ENCODE measurements at places on chromosomes 7 and 10.

GRCh38 chr10:65581426-65582026 lies 1344.3 kb upstream of the LRRTM3 start:
- no peak for DNase-seq

- DNase-seq, result no peak
Measured at GRCh38 chr10:100158044-100158805, 27.6 kb downstream of the ERLIN1 start.

DNA sequence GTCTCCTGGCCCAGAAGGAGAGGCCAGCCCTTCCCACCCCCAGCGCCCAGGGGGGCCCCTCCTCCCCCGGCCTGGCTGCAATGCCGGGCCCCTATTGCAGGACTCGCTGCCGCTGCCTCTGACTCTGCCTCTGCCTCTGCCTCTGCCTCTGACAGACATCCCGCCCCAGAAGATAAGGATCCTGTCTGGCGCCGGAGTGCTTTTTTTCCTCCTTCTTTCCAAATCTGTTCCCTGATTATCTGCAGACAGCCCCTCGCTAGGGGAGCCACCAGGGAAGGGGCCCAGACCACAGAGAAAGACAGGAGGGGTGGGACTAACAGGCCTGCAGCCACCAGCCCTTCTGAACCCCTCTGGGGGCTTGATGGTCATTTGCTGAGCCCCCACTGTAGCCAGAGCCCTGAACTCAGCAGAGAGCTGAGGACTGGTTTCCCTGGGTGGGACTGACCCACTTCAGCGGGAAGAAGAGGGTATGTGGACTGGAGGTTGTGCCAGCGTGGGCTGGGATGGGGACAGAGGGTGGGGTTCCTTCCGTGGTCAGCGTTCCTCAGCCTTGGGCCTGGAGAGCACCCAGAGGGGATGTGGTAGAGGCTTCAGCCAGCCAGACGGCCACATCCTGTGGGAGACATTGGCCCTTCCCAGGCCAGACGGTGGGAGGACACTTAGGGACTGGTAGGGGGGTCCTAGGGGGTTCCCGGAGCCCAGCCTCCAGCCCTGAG lies 22.8 kb downstream of the UNC5B start:
- no peak for DNase-seq

- no peak for DNase-seq
Measured at GRCh38 chr10:80110986-80111385, 21.5 kb upstream of the PLAC9 start.

DNA sequence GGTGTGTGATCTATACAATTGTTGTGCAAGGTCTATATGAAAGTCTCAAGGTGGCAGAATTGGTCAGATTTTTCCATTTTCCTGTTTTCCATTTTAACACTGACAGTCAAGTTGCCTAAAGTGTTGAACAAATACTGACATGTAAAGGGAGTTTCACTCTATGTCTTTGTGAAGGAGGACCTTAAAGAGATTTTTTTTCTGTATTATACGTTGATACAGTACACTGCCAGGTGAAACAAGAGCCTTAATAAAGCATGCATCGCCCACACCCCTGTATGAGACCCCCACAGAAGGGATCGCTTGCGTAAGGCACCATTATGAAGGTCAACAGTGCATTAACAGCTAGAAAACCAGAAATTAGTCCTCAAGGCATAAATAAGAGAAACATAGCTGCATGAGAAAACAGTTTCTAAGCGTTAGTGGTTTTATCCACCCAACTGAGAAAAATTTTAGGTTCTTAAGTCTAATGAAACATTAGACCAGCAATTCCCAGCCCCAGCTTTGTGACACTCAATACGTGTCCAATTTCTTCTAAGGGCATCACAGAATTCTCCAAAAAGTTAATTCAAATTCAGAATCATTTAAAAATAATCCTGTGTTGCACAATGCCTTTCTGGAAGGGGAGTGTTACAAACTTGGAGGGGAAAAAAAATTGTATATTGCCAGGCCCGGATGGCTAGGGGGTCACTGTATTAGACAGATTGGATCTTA lies 6.9 kb downstream of the KLF6 start:
- DNase-seq, result no peak

- no peak for DNase-seq
Measured at GRCh38 chr10:623477-624311, 65.8 kb downstream of the DIP2C start.

DNA sequence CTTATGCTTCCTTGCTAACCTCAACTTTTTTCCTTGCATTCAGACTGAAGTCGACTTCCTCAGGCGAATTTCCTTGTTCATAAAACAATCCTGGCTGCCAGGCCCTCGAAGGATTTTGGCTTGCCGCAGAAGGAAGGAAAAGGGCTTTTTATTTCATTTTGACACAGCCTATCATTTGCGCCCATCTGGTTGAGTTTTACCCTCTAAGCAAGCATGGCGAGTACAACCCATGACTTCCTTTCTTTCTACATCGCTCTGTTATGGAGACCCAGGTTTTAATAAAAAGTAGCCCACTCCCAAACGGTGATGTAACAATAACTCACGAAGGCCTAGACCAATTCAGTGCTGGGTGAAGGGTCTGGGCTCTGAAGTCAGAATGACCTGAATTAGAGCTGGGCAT lies 109.3 kb downstream of the PRPF18 start:
- no peak for DNase-seq

- no peak for DNase-seq
Measured at GRCh38 chr7:29449569-29450260, 113.9 kb upstream of the PRR15 start.

GRCh38 chr10:110277591-110277990 lies 27.1 kb downstream of the SMNDC1 start:
- no peak for DNase-seq

- no peak for DNase-seq
Measured at GRCh38 chr10:72881291-72881690, 12.2 kb upstream of the OIT3 start.

- no peak for DNase-seq
Measured at GRCh38 chr7:69889338-69889975, 291.2 kb downstream of the AUTS2 start.

- no peak for DNase-seq
Measured at GRCh38 chr7:85630904-85631600, 444.2 kb upstream of the SEMA3D start.

DNA sequence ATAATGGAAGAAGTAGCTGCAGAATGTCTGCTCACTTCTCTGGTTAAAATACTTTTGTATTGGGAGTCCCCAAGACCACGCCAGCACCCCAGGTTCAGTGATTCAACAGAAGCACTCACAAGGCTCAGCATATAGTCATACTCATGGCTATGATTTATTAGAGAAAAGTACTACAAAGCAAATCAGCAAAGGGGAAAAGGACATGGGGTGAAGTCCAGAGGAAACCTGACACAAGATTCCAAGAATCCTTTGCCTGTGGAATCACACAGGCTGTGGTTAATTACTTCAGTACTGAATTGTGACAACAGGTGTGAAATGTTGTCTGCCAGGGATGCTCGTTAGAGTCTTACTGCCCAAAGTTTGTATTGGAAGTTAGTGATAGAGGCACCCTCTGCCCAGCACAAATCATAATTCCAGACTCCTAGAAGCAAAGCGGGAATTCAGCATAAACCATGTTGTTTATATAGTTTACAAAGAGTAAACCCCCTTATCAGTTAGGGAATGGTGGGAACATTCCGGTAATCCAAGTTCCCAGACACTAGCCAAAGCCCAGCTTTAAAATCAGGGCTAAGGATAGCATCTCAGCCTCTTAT lies 79.4 kb downstream of the HYCC1 start:
- DNase-seq, result no peak

GRCh38 chr10:97659589-97659988 lies 19.1 kb downstream of the PI4K2A start:
- no peak for DNase-seq

DNA sequence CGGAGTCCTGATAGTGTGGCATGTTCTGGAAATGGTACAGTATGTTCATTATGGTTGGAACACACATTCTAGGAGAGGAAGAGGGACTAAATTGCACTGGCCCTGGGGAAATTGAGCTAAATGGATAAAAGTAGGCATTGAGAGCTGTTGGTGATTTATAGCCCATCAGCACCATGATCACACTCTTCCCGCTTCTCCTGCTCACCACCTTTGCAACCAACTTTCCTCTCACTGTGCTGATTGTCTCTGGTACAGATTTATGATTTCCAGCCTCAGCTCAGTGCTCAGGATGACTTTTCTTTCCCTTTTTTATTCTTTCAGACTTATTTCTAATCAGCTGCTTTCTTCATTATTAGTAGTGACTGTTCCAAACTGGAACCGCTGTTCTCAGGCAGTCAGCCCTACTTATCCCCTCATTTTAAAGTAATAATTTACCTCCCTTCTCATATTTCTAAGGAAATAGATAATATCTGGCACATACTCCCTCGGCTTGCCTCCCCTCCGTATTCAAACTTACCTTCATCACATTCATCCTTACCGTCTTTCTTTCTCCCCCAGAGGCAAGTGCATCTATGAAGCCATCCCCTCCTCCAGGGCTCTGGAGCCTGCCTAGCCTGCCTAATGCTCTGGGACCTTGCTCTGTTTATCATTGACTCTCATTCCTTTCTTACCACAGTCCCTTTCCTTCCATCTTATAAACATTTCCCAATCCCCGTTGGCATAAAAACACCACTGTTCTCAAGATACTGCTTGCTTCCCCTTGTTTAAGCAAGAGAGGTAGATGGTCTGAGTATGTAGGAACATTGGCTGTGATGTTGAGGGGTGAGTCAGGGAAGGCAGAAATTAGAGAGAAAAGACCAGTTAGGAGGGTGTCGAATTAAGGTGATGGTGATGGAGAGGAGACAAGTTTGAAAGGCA lies 51.6 kb upstream of the RPA3 start:
- no peak for DNase-seq

- peak; percentile 15 for DNase-seq
Measured at GRCh38 chr10:47361293-47361692, 13.1 kb downstream of the RBP3 start.

DNA sequence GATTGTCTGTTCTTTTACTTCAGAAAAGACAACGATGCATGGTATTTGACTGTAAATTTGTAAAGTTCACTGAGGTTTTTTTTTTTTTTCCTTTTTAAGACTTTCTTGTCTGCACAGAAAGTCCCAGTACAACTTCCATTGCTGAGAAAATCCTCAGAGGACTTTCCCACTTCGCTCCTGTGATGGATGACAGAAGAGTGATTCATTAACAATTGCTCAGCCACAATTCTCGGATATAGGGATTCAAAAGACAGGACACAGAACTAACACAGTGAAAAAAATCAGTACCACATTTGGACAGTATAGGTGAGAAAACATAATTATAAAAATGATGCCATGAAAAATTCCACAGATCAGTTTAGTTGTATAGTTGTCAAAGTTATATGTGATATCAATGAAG lies 48.0 kb downstream of the SEC23IP start:
- no peak for DNase-seq

DNA sequence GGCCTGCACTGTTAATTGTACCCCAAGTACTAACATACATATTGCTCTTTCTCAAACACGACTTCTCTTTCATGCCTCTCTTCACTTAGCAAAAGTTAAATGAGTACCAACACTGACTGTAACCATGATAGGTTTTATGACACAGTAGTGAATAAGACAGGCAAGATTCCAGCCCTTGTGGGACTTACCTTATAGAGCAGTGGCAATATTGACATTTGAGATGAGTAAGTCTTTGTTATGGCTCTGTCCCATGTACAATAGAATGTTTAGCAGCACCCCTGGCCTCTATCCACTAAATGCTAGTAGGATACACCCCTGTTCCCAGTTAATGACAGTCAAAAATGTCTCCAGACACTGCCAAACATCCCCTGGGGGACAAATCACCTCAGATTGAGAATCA lies 11.9 kb upstream of the COL1A2 start:
- DNase-seq, result no peak

GRCh38 chr10:29104661-29105399 lies 184.0 kb upstream of the LYZL1 start:
- no peak for DNase-seq

GRCh38 chr10:26412932-26413331 lies 25.2 kb upstream of the APBB1IP start:
- DNase-seq, result no peak

GRCh38 chr7:70346844-70347462 lies 748.7 kb downstream of the AUTS2 start:
- no peak for DNase-seq

GRCh38 chr10:86160890-86161585 lies 205.6 kb downstream of the GRID1 start:
- no peak for DNase-seq

DNA sequence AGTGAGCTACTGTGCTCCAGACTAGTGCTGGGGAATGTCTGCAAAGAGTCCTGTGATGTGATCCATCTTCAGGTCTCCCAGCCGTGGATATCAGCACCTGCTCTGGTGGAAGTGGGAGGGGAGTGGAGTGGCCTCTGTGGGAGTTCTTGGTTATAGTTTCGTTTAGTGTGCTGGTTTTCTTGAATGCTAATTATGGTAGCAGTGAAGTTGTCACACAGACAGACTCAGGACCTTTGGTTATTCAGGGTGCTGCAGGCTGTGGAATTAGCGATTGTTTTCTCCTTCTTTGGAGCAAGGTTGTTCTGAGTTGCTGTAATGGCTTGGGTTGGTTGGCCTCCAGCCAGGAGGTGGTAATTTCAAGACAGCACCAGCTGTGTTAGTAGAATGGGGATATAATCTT lies 132.7 kb upstream of the HGF start:
- DNase-seq, result no peak

GRCh38 chr10:108434559-108435252 lies 1270.2 kb upstream of the SORCS1 start:
- DNase-seq, result no peak

DNA sequence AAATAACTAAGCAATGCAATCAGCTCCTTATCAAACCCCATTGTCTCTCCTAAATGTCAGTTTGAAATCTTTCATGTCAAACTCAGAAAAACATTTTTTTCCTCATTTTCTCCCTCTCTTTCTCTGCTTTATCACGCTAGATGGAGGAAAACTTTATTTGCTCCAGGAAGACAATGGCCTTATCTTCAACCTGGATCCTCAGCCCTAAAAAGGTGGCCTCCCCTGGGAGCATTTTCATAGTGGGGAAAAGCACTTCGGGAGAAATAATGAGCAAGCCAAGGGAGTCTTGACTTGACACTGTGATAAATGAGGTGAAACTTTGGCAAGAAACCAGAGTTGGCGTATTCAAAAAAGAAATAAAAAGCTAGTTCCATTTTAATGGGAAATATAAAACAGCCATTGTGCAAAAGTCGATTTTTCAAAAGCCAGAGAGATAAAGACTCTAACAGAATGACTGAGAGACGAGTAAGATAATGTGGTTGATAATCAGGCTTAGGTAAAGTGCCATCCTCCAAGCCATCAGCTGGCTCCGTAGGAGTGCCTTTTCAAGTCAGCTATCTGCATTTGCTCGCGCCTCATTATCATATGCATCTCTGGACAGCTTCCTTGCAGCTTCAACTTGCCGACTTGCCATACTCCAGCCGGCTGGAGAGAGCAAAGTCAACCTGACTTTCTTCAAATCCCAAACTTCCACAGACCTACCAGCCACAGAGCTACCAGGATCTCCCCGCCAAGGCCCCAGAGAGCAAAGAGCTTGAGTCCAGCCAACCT lies 19.9 kb downstream of the HABP2 start:
- DNase-seq, result no peak

GRCh38 chr10:10462151-10462941 lies 555.3 kb upstream of the CELF2 start:
- DNase-seq, result no peak

DNA sequence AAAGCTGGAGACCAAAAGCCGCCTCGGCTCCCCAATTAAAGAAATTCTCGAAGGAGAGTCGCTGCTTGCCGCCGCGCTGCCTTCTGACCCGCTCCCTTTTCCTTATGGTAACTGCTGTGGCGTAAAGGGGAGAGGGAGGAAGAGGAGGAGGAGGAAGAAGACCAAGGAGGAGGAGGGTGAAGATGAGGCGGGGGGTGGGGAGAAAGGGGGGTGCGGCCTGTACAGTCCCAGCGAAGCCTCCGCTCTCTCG lies 388 bp downstream of the CNOT4 start:
- DNase-seq, result no peak

- no peak for DNase-seq
Measured at GRCh38 chr7:155980841-155981240, 168.6 kb upstream of the SHH start.
